ENCODE measurements at places on chromosomes 2 and 18. TPM values are rescaled to one million over a fixed set of nuclear protein-coding genes. Genes with fewer than 3 reads are reported as not detected.

DNA sequence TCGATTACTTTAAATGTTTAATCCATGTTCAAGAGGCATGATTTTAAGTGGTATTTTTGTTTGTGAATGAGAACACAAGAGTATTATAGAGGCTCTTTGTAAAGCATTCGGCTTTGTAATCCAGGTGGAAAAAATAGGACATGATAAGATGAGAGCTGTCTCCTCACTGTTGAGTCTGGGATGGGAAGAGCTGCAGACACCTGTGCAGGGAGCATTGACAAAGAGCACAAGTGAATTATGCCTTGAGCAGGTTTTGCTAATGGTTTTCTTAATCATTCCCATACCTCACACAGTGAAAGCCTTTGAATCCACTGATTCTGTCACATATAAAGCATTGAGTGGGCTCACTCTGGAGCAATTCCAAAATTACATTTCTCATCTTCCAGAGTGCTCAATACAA, 9.6 kb downstream of the COL6A3 start:
- no peak for DNase-seq

DNA sequence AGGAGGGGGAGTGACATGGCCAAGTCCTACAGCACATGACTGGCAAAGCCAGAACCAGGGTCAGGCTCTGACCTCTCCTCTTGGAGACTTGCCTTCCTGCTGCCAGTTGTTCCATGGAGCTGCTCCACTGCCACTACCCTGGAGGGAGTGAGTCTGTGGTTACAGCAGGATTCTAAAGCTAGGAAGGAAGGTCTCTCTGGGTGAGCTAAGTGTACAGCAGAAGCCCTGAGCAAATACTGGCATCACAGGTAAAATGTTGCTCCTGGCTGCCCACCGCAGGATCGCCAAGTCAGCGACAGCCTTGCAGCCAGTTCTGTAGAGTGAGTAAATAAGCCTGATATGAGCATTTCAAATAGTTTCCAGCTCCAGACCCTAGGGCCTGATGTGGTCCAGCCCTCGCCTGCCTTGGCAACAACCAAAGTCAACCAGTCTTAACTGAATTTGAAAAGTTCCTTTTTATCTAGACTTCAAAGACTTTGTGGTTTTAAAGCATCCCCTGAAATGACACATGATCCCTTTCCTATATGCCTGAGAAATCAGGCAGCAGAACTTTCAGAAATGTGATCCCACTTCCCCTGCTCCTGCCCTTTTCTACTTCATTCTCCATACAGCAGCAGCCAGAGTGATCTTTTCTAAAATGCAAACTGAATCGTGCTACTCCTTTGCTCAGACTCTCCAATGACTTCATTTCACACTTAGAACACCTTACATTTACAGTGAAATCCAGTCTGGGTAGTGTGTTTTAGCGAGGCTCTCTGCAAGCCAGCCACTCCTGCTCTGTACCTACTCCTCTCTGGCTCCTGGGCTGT, 114.3 kb downstream of the MGAT5 start:
- peak; percentile 35 for DNase-seq

GRCh38 chr2:107006836-107007235, 120.9 kb upstream of the ST6GAL2 start:
- DNase-seq = no peak

DNA sequence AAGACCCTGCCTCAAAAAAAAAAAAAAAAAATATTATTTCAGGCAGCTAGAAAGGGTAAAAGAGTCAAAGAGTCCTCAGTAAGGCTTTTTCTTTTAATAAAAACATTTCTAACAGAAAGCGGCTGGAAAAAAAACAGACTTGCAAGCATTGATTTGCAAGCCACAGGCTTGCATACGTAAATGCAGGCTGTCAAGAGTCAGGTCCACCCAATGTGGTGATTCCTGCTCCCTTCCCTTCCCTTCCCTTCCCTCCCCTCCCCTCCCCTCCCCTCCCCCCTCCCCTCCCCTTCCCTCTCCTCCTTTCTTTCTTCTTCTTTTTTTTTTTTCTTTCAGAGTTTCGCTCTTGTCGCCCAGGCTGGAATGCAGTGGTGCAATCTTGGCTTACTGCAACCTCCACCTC, 74.4 kb upstream of the GULP1 start:
- no peak for DNase-seq

DNA sequence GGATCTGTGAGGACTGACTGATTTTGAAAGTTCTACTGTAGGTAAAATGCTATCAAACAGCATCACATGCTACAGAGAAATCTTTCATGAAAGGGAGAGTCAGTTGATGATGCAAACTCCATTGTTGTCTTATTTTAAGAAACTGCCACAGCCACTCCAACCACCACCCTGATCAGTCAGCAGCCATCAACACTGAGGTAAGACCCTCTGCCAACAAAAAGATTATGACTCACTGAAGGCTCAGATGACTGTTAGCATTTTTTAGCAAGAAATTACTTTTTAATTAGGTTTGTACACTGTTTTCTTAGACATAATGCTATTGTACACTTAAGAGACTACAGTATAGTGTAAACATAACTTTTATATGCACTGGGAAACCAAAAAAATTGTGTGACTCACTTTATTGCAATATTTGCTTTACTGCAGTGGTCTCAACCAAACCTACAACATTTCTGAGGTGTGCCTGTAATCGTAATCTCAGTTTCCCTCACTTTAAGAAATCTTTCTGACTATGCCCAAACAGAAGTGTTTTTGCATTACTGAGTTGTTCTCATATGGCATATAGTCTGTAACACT, 42.8 kb downstream of the METTL8 start:
- no peak for DNase-seq

- DNase-seq = no peak
Measured at GRCh38 chr2:54387059-54387991, 68.8 kb upstream of the SPTBN1 start.

DNA sequence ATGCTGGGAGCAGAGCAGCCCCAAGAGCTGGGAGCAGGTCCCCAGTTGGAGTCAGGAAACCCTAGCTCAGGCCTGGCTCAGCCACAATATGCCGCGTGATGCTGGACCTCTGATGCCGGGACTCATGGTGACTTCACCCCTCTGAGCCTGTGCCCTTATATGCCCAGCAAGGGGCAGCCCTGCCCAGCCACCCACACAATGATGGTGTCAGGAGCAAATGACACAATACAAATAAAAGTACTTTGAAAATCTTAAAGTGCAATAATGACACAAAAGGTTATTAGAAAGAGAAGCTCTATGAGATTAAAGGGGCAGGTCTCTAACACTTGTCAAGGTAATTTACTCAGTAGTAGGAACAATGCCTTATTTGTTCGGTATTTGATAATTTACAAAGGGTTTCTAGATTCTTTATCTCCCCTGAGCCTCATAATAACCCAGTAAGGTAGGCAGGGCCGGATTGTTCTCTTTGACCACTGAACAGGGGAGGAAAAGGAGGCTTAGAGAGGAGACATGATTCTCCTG, 18.3 kb upstream of the KIF3C start:
- peak; percentile 54 for DNase-seq

GRCh38 chr18:615092-615521, 18.3 kb downstream of the CLUL1 start:
- DNase-seq = no peak

DNA sequence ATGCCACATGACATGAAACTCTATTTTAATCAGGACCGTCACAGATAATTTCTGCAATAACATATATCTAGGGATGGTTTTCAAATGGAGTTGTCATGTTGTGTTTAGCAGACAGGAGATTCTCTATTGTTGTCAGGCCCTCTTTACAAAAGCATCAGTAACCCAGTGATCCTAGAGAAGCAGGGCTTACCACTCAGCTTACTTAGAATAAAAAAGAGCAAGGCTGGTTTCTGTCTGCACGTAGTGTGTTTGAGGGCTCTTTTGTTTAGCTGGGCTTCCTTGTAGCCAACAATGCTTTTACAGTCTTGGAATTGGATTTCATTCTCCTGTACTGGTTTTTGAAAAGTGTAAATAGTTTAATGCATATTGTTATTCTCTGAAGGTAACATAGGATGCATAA, 210.5 kb upstream of the NRP2 start:
- DNase-seq = no peak

DNA sequence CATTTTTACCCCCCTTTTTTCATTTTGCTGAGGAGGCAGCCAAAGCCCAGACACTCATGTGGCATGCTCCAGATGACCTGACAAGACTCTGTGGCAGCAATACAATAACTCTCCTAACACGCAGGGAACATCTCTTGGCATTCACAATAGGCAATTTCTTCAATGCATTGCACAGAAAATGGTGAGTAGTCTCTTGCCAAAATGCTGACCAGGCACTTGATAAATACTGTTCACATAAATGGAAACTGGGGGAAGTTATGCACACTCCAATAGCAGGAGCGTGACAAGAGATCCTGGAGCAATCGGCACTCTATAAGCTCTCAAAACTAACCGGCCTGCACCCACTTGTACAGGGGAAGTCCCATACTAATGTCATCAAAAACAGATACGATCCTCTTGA, 66.3 kb downstream of the NBAS start:
- no peak for DNase-seq

GRCh38 chr2:43127208-43127940, 99.0 kb downstream of the ZFP36L2 start:
- DNase-seq = peak; percentile 80

DNA sequence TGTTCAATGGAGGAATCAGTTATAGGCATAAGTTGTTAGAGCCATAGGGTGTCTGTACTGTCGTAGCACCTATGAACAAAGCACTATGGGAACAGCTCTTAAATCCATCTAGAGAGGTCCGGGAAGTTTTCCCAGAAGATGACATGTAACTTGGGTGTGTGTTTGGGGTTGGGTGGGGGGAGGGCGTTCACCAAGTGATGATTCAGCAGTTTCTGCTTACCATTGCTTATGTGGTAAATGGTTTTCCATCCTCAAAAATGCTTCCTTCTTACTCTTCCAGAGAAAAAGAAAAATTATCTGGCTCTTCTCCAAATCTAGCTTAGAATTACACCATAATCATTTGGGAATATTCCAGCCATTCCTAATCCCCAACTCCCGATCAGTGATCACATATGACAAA, 361.1 kb upstream of the ZNF521 start:
- DNase-seq = no peak

The ARHGEF33 gene
- total RNA-seq = 0.72 TPM

The GKN1 gene
- 7,706 TPM for total RNA-seq

The PTPN4 gene
- 231 TPM for total RNA-seq

The MAT2A gene
- total RNA-seq = 190 TPM

The GREB1 gene
- total RNA-seq = 13.9 TPM

The NBEAL1 gene
- 141 TPM for total RNA-seq

The MTHFD2 gene
- total RNA-seq = 4.3 TPM

The DIPK1C gene
- total RNA-seq = 2.3 TPM

Data from stomach (tissue), 19 donors.